ENCODE measurements at places on chromosomes 2 and 18.

DNA sequence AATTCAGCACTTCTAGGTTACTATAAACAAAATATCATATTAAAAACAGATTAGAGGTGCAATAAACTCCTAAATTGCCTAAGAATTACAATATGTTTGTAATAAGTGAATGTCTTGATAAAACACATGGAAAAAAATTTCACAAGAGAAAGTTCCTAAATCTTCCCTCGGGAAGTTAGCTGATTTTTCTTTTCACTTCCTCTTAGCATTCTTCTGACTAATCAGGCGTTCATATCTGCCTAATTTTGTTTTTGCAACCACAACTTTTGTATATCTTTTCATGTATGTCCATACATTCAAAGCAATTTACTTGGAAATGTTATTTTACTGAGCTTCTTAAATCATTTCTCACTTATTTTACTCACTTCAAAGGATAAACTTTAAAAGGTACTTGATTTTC lies 88.5 kb downstream of the RTTN start:
- no peak for DNase-seq

DNA sequence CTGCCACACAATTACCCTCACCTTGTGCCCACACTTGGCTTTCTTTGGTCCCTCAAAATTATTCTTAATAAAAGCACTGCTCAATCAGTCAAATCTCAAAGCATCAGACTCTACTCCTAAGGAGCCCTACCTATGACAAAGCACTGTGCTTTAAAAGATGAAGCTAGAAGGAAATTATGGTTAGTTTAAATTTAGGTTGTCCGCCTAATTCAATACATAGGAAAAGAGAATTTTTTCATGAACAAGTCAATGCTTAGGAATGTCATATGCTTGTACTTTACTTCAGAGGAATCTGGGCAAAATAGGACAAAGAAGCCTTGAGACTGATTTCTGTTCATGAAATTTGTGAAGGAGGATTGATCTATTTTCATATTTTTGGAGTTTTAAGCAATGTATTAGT lies 726.4 kb upstream of the CDH2 start:
- no peak for DNase-seq

DNA sequence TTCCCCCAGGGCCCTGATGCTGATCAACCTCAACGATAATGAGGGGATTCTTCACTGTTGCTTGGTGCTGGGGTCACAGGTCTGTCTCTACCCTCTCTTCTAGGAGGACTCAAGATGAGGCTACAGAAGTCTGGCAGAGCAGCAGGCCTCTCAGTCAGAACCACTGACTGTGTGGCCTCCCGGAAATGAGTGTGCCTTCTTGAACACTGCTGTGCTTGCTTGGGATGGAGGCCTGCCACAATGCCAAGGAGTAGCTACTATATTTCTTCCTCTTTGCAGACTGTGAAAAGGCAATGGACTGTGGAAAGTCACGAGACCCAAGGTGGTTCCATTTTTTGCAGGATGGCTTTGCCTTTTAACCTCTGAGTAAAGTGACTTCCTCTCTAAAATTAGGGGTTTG lies 5.8 kb upstream of the HOXD1 start:
- DNase-seq: no peak

- peak; percentile 52 for DNase-seq
These were observed 502 bp downstream of the EPAS1 start for GRCh38 chr2:46297546-46298271.

- no peak for DNase-seq
These were observed 305.1 kb upstream of the FSHR start for GRCh38 chr2:49459314-49459993.

GRCh38 chr2:105919826-105920225 lies 175.1 kb downstream of the NCK2 start:
- no peak for DNase-seq

Data from stimulated activated CD8-positive, alpha-beta memory T cell treated with anti-CD3 and anti-CD28 coated beads, Interleukin-2, amount 100 ng/mL, for 48 hours (primary cell).